Effector memory CD8-positive, alpha-beta T cell (primary cell): ENCODE measurements at places on chromosomes 2 and 18.

DNA sequence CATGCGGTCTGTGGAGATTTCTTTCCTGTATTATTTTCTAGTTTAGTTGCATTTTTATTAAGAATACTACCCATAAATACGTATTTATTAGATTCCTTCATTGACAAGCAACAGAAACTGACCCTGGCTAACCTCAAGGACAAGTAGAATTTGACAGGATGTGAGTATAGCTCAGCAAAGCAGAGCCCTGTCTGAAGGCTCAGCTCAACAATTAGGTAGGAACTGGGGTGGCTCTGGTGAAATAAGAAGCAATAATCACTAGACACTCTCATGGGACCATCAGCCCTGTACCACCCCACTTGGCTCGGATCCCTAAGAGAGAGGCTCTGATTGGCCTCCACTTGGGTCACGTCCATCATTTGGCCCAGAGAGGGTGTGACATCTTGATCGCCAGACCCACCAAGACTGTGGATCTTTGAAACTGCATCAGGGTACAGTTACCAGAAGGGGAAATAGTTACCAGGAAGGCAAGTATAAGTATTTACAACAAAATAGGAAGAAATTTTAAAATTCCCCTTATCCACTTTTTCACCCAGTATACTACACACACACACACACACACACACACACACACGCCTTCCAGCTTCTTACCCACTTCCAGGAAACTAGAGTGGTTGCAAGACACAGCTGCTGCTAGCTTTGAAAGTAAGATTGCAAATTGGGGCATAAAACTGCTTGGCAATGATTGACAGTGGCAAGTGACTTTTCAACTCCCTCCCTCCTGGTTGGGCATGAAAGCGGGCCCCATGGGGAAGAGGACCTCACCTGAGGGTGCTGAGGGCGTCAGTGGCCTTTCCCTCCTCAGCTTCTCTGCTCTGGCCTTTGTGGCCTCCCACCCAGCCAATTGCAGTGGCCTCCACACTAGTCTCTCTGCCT is 41.8 kb downstream of the KCTD18 start:
- H3K4me1 ChIP-seq: peaks cover 55% of the 10 kb centered on the region
- DNase-seq: peak; percentile 32
- peak overlapping the region; percentile 50 for H3K4me3 ChIP-seq
- no peaks in the 10 kb centered on the region for H3K27me3 ChIP-seq
- H3K27ac ChIP-seq: peak overlapping the region; percentile 69
- H3K36me3 ChIP-seq: peaks cover 7% of the 10 kb centered on the region

DNA sequence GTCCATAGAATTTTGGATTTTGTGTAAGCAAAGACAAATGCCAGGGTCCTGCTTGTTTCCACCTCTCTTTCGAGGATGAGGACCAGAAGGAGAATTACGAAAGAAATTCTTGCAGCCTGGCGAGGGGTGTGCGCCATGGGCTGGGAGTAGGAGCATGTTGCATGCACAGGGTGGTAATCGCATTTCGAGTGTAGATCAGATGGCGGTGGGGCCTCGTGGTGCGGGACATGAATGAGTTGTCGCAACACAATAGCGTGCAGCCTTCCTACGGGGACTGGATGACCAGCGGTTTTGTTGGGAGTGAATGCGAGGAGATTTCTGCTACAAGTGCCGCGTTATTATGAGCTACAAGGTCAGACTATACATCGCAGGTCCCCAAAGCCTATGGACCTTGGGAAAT is 4.2 kb upstream of the EN1 start:
- H3K4me3 ChIP-seq: no peak overlapping the region
- H3K36me3 ChIP-seq: peaks cover 2% of the 10 kb centered on the region
- peaks cover 17% of the 10 kb centered on the region for H3K4me1 ChIP-seq
- peaks cover 91% of the 10 kb centered on the region for H3K27me3 ChIP-seq

GRCh38 chr2:3594493-3595281 is at the start of gene COLEC11:
Gene COLEC11 (plus strand): TSS chr2:3595112. CDS start chr2:3604341, 9,229 bp downstream.
- peaks cover 6% of the 10 kb centered on the region for H3K27me3 ChIP-seq
- no peak for DNase-seq
- H3K4me1 ChIP-seq: no peaks in the 10 kb centered on the region
- no peak within 1 kb of the TSS for H3K27ac ChIP-seq
- H3K4me3 ChIP-seq: no peak within 1 kb of the TSS

- no peak overlapping the region for H3K27ac ChIP-seq
- H3K4me3 ChIP-seq: no peak overlapping the region
- H3K36me3 ChIP-seq: no peaks in the 10 kb centered on the region
These were observed 18.7 kb upstream of the DYTN start for GRCh38 chr2:206736935-206737334.

- H3K36me3 ChIP-seq: no peaks in the 10 kb centered on the region
- H3K4me3 ChIP-seq: no peak overlapping the region
- no peaks in the 10 kb centered on the region for H3K27me3 ChIP-seq
- no peak overlapping the region for H3K27ac ChIP-seq
- H3K4me1 ChIP-seq: no peaks in the 10 kb centered on the region
These were observed 178.6 kb upstream of the RBMS1 start for GRCh38 chr2:160672211-160672610.

GRCh38 chr2:64595397-64596176 is 58.1 kb downstream of the SERTAD2 start:
- no peaks in the 10 kb centered on the region for H3K27me3 ChIP-seq
- H3K4me3 ChIP-seq: no peak overlapping the region
- H3K27ac ChIP-seq: no peak overlapping the region
- peaks cover 4% of the 10 kb centered on the region for H3K4me1 ChIP-seq
- H3K36me3 ChIP-seq: peaks cover 41% of the 10 kb centered on the region
- no peak for DNase-seq
